ENCODE measurements at places on chromosomes 16 and 17.

DNA sequence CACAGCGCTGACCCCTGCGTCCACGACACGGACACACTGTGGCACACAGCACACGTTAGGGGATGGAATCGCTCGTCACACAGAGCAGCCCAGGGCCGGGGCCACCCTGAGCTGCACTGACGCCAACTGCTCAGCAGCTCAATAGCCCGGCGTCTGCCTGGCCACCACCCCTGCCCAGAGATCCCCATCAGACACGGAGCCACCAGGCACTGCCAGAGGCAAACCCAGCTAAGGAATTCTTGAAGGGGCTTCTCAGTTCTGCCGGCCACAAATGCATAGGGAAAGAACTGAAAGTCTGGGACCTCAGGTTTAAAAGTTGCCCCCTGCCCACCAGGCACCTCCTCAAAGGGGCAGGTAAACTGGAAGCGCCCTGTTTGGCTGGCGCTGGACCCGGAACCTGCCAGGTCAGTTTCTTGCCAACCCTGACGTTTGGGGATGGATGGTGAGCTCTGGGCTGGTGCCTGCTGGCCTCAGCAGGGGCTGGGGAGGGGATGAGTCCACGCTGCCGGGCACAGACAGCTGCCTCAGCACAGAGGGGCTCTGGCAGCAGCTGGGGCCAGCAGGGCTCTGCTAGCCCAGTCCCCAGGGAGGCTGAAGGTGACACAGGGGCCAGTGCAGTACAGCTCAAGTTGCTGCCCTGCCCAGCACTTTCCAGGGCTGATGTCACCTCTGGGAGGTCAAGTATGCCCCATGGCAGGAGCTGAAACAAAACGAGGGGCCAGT, 33.2 kb downstream of the TIMM22 start:
- no peak for DNase-seq

DNA sequence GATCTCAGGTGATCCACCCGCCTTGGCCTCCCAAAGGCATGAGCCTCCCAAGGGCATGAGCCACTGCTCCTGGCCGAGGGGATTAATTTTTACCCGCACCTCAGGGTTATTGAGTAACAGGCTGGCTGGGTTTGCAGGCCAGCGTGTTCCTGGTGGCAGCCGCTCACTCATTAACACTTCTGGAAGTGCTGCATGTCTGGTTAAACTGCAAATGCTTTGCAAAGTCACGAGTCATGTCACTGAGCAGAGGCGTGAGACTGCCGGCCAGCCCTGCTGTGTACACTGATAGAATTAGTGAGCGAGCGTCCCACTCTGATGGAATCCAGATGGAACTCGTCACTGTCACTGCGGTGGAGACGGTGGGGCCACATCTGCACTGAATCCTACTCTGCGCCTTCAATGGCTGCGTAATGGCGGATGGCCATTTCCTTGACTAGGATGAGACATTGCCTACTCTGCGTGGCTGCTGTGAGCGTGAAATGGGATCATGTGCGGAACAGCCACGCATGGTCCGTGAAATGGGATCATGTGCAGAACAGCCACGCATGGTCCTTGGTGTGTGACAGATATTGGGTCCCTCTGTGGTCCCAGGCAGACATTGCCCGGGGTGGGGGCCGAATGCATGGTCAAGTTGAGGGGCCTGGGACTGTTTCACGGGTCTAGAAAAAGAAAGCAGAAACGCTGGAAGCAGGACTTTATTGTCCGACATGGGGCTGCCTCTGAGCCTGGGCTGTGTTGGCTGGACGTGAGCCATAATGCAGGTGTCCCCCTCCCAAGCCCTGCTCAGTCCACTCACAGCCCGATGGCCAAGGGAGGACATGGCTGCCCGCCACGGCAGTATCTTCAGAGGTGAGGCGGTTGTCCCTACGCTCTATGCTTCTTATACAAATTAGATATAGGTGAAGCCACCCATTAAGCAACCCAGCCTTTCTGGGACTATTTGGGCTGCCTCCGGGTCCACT, 740 bp upstream of the SLC5A10 start:
- no peak for DNase-seq

GRCh38 chr17:21287703-21288449, 3.4 kb downstream of the MAP2K3 start:
- no peak for DNase-seq

GRCh38 chr16:14527411-14528044, 102.5 kb downstream of the PARN start:
- DNase-seq, result no peak

DNA sequence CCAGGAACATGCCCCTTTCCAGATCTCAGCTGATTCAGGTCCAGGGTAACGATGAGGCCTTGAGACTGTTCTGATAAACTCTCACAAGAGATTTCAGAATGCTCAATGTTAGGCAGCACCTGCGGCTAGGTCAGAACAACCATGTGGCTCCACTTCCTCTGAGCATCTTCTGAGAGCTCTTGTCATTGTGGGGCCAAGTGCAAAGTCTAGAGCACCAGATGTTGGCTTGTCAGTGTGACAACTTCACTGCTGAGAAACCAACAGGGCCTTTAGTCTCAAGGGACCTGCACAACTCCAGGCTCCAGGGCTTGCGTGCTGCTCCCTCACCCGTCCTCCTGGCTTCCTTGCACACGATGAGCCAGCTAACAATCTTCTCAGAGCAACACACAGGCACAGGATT, 29.0 kb downstream of the FCSK start:
- DNase-seq, result no peak

- no peak for DNase-seq
Measured at GRCh38 chr17:36149296-36149820, 27.1 kb downstream of the TBC1D3B start.

GRCh38 chr16:23941963-23942564, 106.3 kb downstream of the PRKCB start:
- DNase-seq, result no peak

GRCh38 chr16:907842-908241, 62.9 kb downstream of the LMF1 start:
- DNase-seq, result no peak

DNA sequence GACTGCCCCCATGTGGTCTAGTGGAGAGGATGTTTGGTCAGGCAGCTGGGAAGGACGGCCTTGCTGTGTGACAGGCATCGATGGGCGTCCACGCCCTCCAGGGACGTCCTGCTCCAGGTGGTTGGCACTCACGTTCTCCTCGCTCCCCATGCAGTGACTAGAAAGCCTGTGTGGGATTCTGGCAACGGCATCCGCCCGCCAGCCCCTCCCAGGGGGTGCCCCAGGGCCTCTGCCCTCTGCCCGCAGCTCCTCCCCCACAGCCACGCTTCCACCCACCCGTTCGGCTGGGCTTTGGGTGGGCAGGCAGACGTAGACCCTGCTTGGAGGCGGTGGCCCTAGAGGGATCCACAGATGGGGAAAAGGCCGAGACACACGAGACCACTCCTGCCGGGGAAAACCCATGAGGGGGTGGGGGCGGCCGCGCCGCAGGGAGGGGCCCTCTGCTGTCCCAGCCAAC, 4.7 kb upstream of the IL17C start:
- DNase-seq, result no peak

GRCh38 chr16:67521095-67521804, 7.4 kb upstream of the RIPOR1 start:
- DNase-seq, result peak; percentile 38

- no peak for DNase-seq
Measured at GRCh38 chr16:9813665-9814064, 368.6 kb downstream of the GRIN2A start.

DNA sequence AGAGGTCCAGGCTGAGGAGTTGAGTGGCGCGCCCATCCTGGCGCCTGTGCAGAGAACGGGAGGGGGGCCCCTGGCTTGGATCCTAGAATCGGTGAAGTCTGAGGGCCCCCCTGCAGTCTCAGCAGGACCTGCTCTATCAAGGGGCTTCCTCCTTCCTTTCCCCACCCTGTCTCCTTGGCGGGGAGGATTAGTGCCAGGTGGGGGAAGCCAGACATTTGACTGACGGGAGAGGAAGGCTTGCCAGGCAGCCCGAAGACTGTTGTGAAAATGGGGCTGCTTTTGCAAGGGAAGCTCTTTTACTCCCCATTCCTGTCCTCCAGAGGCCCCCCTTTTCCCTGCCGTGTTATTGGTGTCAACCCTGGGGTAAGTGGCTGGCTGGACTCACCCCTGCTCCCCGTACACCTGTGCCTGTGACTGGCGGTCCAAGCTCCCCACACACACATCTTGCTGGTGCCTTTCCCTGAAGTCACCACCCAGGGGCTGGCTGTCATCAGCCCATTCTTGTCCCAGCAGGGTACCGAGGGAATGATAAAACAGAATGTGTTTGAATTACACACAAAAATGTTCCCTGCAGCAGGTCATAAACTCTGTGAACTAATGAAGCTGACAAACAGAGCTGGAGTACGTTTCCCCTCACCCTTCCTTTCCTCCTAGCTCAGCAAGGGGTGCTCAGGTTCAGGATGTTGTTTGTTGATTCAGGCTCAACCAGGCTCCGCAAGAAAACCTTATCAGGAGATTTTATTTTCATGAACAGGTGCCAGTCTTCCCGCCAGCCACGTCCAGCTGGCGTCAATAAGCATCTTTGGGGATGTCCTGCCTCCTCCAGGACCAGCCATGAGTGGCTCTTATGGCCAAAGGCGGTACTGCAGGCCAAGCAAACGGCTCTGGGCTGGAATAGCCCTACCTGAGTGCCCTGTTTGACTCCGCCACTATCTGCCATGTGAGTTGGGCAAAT, 4.4 kb upstream of the ARMC7 start:
- DNase-seq, result peak; percentile 29

DNA sequence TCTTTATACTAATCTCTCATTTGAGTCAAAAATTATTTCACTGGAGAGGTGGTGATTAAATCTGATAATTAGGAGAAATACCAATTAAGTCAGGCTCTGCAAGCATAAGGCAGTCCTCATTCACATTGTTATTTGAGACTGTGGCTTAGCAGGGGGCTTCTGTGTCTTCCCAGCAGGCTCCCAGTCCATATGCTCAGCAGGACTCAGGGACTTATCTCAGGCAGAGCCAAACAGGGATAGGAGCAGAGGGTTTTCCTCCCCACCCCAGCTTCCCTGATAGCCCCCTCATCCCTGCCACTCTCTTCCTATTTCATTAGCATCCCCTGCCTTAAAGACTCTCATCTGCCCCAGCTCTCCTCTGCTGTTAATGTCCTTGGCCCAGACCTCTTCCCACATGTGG, 104.3 kb upstream of the DNAH9 start:
- DNase-seq, result no peak

- no peak for DNase-seq
Measured at GRCh38 chr16:87324411-87325275, 7.5 kb upstream of the C16orf95 start.

DNA sequence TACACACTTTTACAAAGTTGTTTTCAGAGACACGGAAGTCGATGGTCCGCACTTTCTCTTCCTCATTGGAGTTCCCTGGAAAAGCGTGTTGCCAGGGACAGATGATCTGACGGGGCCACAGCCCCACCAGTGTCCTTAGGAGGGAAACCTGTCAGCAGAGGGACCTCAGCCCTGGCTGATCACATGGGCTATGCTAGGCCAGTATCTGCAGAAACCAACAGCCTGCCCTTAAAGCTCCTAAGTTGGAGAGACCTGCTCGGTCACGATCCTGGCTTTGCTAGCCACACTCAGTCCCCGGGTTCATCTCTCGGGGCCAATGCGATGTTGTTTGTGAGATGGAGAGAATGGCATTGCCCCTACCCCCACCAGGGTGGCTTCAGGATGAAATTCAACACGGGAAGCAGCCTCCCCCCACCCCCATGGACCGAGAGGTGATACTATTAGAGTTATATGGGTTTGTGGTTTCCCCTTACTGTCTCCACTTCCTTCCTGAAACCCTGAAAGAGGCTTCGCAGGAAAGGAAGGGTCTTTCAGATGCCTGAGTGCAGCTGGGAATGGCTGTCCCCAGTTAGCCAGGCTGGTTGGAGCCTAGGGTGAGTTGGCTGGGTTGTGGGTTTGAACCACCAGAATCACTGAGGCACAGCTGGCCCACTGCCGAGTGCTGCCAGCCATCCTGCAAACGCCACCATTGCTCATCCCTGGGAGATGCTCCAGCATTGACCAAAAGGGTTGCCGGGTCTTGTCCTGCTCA, 16.6 kb downstream of the RMI2 start:
- DNase-seq, result no peak

DNA sequence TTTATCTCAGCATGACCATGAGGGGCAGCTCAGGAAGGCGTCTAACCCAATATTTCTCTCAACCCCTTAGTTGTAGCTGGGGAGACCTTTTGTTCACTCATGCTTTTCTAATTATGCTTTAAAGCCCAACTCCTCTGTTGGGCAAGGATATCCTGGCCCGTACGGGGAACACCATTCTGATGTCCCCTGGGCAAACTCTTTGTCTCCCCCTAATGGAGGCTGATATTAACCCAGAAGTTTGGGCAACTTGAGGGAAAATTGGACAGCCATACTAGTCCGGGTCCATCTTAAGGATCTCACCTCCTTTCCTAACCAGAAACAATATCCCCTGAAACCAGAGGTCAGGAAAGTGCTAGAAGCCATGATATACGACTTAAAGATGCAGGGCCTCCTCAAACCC, 143.7 kb upstream of the COX10 start:
- DNase-seq, result no peak

GRCh38 chr16:84314814-84315213, 20.1 kb downstream of the WFDC1 start:
- DNase-seq, result no peak

- DNase-seq, result no peak
Measured at GRCh38 chr17:45020354-45021138, 30.9 kb downstream of the DCAKD start.

DNA sequence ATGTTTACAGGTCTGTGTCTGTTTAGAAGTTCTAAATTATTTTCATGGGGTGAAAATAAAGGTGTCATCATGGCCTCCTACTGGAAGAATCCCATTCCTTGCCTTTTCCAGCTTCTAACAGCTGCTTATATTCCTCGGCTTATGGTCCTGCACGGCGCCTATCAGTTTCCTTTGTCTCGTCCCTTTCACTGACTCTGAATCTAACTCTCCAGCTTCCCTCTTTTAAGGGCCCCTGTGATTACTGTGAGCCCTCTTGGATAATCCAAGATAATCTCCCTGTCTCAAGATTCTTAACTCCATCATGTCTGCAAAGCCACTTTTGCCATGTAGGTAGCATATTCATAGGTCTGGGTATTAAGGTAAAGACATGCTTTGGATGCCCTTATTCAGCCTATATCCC, 441.0 kb upstream of the ERCC4 start:
- DNase-seq, result no peak

DNA sequence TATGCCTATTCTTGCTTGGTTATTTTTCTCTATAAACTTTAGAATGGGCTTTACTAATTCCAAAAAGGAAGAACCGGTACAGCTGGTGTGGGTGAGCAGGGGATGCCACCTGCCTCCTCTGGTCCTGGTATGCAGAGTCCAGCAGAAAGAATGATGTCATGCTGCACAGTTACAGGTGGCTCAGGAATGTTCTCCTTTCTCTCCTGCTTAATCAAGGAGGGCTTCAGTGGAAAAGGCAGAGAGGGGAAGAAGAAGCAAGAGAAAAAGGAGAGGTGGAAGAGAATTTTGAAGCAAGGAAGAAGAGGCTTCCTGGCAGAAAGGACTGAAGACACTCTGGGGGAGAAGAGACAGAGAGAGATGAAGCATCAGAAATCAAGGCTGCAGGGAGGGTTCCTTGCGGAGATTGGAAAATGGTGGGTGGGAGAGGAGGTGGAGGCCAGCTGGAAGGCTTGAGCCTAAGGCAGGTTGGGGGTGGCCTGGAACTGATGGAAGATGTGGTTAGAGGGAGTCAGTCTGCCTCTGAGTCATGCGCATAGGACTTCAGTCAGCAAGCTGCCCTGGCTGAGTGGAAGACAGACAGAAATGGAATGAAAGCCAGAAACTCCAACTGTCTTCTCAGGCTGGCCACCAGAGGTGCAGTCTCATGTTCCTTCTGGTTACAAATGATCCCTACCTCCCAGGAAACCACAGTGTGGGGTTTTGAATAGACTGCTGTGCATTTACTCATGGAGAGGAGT, 64.6 kb upstream of the CRHR1 start:
- no peak for DNase-seq
